ENCODE measurements at places on chromosomes 5 and 9.

GRCh38 chr5:169631360-169631759 is 5.7 kb upstream of the DOCK2 start:
- no peak for DNase-seq

DNA sequence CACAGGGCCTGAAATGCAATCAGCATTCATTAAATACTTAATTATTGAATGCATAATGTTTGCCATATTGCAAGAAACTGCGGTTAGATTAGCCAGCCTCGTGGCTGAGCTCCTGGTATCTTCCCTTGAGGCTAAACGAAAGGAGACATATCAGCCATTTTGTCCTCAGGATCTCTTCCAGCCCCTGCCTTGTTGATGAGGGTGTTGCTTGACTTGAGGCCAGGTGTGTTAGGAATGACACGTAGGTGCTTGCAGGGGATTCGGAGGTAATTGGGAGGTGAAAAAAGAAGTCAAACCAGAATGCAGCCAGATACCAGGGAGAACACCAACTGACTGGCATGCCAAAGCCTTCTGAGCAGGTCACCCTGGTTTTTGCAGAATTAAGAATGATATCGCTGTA is 12.5 kb downstream of the SH3RF2 start:
- no peak for DNase-seq

GRCh38 chr9:15522130-15522755 is 11.5 kb upstream of the PSIP1 start:
- DNase-seq = no peak

GRCh38 chr5:69416699-69417098 is 1.8 kb downstream of the MARVELD2 start:
- no peak for DNase-seq

DNA sequence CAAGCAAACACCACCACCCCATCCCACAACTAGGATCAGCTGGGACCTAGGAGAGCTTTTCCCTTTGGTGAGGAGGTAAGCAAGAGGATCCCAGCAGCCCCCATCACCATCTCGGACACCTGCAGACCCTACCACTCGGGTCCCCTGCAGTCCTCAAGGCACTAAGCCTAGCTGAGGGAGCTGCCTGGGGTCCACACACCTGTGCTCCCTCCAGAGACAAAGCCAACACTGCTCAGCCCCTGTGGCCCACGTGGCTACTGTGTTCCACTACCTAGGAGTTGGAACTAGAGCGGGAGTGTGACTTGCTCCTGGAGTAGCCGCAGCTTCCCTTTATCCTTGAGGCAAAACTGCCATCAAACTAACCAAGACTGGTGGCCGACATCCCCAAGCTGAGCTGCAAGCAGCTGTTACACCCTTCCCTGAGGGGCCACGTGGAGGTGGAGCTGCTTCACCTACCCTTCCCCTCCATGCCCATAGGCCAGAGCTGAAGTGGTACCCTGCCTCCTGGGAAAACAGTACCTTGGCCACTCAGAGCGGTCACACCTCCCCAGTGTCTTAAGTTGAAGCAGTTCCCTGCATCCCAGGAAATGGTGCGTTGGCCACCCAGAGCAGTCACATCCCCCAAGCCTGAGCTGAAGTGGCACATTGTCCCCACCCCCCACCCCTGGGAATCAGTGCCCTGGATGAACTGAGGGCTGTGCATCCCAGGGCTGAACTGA is 205.5 kb downstream of the CACNA1B start:
- no peak for DNase-seq

DNA sequence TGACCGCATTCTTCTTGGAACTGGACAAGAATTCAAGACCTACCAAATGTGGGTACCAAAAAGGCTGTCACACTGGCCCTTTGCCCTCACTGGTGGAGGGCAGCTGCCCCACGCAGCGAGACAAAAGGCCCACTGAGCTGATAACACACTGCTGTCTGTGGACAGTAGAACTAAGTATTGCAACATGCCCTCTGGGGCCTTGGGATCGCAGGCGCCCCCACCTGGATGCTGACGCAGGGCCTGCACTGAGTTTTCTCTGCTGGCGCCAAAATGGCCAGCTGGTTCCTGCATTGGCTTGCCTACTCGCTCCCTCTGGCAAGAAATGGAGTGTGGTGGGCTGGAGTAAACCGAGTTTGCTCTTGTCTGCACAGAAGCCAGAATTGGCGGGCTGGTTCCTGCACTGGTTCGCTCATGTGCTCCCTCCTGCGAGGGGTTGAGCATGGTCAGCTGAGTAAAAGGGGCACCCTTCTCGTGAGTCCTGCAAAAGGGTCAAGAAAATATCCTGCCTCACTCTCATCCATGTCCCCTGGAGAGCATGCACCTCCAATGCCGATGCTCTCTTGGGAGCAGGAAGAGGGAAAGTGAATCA is 55.7 kb downstream of the NXNL2 start:
- DNase-seq = no peak

DNA sequence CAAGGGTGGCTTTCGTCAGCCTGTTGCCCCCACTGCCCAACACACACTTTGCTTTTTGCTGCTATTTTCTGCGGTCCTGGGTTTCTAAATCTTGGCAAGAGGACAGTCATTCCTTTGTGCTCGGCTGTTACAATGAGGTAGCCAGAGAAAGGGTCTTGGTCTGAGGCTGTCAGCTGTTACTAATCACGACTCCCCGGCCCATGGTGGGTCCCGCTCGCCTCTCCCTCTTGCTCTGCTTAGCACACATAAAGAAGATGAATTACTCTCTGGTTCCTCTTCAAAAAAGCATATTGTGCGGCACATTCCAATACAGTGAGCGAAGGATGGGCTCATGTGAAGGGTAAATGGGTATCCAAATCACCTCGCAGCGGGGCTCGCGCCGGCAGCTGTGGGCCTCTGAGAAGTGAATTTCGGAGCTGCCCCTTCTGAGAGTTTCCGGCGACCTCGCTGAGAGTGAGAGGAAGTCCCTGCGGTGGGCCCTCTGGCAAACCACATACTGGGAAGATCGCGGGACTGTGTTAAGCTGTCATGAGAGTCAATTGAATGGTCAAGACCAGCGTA is 56.0 kb downstream of the SLC1A3 start:
- no peak for DNase-seq

- no peak for DNase-seq
Observed at GRCh38 chr5:165086465-165086864, 1581.0 kb downstream of the MAT2B start.

GRCh38 chr9:16010221-16010620 is 457.4 kb downstream of the CCDC171 start:
- no peak for DNase-seq
